ENCODE measurements at places on chromosomes 2 and 18.
A peak's percentile ranks its signal among the peaks of the same experiment; 100 is the strongest.

DNA sequence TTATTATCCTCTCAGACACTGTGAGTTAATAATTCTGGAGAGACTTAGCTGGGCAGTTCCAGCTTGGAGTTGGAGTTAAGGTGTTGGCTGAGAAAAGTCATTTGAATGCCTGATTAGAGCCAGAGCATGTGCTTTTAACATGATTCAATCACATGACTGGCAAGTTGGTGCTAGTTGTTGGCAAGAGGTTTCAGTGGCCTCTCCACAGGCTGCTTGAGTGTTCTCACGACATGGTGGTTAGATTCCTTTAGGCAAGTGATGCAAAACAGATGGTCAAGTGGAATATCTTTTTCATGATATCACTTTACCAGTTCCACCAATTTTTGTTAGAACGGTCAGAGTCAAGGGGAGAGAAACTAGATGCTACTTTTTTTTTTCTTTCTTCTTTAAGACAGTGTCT is 262.7 kb upstream of the FN1 start:
- no peak for DNase-seq

DNA sequence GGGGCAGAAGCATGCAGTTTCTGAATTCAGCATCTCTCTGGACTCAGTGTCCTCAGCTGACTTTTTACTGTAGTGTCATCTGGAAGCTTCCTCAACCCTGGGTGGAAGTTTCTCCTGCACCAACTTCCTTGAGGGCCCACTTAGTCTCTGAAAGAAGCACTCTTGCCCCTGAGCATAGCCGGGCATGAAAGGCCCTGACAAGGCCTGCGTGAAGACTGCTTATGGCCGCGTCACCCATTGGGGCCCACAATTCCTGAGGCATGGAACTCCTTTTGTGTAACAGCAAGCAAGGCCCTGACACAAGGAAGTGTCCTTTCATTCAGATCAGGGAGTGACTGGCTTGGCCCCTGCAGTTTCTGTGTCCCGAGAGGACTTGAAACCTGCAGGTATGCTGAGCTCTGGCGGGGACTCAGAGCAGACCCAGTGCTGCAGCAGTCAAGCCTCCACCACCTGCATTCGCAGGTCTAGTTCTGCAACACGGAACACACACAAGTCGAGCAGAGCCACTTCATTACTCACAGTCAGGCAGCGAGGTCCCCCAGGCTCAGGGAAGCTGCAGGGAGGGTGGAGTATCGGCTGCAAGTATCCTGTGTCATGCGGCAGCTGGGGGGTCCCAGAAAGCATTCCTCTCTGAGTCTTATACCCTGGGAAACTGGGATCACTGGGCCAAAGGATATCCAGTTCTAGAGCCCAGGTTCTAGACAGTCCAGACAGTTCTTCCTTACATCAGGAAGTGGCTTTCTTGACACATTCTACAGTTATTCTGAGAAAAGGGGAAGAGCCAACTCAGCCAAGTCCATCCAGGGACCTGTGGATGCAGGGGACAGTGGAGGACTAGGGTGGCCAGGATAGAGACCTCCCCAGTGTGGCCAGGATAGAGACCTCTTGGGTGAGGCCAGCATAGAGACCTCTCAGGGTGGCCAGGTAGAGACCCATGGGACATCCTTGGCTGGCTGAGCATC is 35.6 kb upstream of the PRLH start:
- DNase-seq, result peak; percentile 32

- no peak for DNase-seq
These were observed 72.9 kb upstream of the STK39 start for GRCh38 chr2:168320267-168320666.

GRCh38 chr2:37458133-37458532 is 113.7 kb downstream of the QPCT start:
- no peak for DNase-seq

GRCh38 chr2:224971214-224971613 is 71.1 kb downstream of the DOCK10 start:
- DNase-seq, result no peak

DNA sequence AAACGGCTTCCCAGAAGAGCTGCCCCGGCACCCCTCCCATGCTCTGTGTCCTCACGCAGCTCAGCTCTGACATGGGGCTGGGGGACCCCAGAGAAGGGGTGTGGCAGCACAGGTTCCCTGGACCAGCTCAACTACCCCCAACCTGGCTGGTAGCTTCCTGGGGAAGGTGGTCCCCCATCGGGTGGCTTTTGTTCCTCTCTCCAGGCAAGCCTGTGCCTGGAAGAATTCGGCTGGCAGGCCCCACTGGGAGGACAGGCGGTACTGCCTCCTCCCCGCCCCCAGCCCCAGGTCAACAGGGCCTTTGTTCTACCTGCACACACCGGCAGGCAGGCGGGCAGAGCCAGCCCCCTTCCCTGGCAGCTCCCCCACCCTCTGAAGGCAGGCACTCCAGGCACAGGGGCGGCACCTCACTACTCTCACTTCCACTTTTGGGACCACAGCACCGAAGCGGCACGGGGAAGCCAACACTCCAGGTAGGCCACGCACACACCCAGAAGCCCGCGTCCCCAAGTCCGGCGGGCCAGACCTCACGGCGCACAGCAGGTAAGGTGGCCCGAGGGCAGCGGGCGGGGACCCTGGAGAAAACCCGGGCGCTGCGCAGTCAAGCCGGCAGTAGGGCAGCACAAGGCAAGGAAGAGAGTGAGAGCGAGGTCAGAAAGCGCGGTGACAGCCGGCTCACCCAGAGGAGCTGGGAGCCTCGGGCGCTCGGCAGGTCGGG is 1.3 kb downstream of the HS6ST1 start:
- DNase-seq, result peak; percentile 52

DNA sequence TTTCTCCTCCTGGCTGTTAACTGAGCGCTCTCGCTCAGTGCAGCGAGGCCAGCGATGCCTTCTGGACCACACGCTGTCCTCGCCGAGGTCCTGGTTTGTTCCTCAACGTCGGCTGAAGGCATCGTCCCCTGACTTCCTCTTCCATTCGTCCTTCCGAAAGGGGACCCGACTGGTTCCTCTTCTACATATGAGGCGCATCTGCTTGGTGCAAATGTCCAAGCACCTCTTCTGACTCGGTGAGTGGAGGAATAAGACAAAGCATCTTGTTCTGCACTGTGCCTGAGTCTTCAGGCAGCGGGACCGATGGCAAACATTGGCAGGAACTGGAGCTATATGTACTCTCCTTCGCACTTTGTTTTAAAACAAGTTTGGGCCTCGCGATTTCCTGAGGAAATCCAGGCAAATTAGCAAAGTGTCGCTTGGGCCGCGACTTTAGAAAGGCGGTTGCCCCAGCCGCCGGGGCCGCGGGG is 621 bp upstream of the KCNS3 start:
- peak; percentile 55 for DNase-seq

- no peak for DNase-seq
These were observed 46.3 kb upstream of the TANK start for GRCh38 chr2:161113693-161114575.

Measured in KBM-7 (cell line).